ENCODE measurements at places on chromosomes 7 and 10.

DNA sequence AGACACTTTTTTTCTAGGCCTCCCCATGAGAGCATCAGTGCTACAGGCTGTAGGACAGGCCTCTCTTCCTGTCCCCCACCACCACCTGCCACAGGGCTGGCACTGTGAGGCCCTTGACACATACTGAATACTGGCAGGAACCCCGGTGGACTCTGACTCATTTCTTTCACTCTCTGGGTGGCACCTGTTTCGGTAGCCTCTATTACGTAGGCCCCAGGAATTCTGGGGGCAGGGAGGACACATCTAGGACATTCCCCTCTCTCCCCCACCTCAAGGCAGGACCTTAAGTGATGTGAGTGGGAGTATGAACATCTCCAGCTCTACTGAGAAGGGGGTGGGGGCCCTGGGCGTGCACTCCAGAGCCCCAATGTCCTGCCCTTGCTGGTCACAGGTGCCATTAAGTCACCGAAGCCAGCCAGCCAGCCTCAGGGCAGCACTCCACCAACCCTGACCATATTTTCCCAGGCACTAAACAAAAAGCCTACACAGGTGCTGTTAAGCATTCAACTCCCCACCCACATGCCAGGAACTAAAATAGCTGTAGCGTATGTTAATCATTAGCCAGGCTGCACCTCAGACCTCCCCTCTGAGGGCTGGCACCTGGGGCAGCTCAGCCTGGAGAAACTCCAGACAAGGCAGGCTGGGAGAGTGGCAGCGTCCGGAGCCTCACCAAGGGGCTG, 8.9 kb downstream of the ANXA11 start:
- DNase-seq: no peak

- DNase-seq: no peak
Observed at GRCh38 chr7:1058821-1059199, 14.5 kb downstream of the GPR146 start.

- no peak for DNase-seq
Observed at GRCh38 chr10:98038288-98038687, 7.9 kb upstream of the CRTAC1 start.

DNA sequence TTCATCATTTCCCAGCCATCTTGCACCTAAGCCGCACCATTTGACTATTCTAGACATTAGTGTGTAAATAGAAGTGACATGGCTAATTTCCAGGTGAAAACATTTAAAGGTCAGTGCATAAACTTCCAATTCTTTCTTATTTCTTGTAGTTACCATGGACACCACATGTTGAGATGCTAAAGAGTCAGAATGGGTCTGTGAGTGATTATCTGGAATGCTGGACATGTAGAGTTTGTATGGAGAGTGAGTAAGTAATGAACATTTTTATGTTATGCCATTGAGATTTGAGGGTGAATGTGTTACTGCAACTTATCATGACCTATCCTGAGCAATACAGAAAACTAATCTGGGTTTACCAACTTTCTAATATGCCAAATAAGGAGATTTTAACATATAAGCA, 60.4 kb downstream of the MEOX2 start:
- no peak for DNase-seq

DNA sequence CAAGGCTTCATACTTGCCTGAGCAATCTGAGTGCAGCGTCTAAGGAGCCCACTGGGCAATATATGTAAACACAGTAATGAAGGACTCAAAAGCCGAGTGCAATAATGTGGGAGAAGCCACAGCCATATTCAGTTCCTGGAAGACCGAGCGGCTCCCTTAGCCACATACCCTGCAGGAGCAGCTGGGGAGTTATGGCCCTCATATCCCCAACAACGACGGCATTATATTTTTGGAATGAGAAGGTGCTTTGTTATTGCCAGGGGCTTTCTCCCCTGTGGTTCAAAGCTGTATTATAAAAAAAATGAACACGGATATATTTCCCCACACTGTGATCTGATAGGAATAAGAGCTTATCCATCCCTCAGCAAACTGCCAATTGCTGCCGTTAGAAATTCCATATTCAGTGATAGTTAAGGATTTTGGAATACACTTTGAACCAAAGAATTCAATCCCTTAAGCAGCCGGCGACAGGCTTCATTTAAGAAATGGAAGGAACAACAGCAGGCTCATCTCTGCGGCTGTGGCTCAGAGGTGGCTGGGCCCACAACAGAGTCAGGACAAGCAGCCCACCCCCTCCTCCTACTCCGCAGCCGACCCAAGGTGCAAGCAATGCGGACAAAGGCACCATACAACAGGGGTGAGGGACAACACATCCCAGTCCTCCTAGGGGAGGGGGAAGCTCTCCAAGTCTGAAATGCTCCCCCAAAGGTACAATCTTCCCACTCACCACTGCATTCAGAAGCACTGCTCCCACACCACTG, 77.2 kb downstream of the TNS3 start:
- DNase-seq: no peak

DNA sequence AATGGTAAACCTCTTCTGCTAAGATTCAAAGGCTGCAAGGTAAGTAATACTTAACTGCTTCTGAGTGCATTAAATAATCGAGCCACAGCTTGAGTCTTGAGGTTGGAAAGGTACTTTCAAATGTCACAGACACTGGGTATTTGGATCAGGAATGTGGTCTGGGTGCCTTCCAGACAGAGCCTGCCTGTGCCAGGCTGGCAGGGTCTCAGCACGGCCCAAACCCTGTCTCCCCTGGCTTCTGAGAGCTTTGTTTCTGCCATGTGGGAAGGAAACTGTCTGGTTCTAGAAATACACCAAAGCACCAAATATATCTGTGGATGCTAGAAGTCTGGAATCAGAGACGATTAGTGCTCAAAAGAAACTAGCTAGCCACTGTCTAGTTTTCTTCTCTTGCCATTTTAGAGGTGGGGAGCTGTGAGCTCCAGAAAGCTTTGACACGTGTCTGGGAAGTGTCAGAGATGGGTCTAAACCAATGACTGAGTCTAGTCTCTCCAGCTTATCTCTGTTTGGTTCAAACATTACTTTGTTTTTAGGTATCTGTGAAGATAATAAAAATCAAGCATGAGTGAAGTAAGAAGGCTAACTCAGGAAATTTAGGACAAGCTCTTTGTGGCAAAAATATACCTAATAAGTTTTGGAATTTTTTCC, 162.8 kb downstream of the CYP26A1 start:
- no peak for DNase-seq

DNA sequence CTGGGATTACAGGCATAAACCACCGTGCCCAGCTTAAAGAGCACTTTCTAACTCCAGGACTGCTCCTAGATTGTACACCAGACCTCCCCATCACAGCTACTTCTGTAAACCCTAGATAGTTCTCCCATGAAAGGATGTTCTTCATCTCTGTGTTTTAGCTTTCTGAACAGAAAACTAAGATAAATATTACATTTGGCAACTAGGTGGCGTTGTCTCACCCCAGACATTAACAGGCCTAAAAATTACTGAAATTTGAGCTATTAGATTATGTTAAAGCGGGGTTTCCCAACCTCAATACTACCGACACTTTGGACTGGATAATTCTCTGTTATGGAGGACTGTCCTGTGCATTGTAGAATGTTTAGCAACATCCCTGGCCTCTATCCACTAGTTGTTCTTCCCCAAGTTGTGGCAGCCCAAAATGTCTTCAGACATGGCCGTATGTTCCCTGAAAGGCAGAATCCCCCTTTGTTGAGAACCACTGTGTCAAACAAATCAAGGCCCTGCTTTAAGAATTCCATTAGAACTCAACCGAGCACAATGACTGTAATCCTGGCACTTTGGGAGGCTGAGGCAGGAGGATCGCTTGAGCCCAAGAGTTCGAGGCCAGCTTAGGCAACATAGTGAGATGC, 19.1 kb downstream of the ATOH7 start:
- DNase-seq: peak; percentile 6

DNA sequence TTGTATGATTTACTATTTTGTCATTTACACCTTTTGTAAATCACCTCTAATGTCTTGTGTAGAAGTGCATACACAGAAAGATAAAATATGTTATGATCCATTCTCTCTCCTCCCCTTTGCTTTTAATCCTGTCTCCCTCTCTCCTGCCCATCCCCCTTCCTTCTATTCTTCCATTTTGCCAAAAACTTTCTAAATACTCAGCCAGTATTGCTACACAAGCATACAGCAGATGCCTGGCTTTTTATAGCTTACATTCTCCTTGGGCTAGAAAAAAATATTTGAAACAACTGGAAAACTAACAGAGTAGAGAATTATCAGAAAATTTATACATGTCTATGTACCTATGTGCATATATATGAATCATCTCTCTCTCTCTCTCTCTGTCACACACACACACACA, 308.7 kb upstream of the BMPER start:
- DNase-seq: no peak

DNA sequence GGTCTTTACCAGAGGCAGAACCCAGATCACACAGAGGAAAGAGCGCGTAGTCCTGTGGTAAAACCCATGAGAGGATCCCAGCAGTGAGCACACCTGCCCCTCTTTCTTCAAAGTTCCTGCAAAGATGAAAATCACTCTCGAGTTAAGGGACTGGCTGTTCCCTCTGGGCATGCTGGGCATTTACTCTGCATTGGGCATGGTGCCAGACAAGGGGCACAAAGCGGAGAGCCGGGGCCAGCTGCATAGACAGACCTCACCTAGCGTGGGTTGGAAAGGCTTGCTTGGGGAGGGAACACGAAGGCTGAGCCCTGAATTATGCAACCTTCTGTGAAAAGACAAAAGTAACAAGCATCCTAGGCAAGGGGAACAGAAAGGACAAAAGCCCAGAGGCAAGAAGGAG, 120.0 kb upstream of the TCERG1L start:
- DNase-seq: peak; percentile 80

GRCh38 chr7:4951903-4952636, 6.9 kb downstream of the MMD2 start:
- no peak for DNase-seq

GRCh38 chr7:35319606-35320005, 65.7 kb upstream of the TBX20 start:
- DNase-seq: no peak

- no peak for DNase-seq
Observed at GRCh38 chr7:157707983-157708918, 371.4 kb downstream of the DNAJB6 start.
